ENCODE measurements at places on chromosomes 3 and 15.

DNA sequence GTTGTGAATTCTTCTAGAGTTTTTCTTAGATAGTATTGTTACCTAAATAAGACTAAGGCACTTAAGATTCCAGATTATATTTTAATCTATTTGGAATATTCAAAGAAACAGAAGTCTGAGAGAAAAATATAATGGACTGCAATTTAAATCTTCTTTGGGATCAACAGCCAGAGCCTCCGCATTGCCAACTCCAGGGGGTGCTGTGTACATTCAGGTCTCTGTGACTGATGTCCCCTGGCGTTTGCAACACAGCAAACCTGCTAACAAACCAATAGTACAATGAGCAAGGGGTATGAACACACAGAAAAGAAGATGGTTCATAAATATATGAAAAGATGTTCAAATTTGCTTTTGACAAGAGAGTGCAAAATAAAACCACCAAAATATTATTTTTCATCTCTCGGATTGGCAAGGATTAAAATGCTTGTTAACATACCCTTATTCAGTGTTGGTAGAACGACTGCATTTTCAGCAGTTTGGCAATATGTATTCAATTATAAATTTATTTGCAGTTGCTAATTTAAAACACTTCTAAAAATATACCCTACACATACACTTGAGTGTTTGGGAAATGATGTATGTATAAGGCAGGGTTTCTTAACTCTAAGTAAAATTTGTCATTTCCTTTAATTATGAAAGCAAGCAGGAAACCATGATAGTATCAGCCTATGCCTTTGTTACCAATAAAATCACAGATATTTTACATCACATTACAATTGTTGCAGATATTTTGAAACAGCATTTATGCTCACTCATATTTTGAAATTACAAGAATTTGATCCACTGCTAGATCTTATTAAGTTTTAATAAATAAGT lies 16.1 kb upstream of the TM4SF1 start:
- DNase-seq: no peak

GRCh38 chr3:8371085-8371551 lies 130.5 kb upstream of the LMCD1 start:
- no peak for DNase-seq

- no peak for DNase-seq
Observed at GRCh38 chr15:87881026-87881425, 375.5 kb downstream of the NTRK3 start.

DNA sequence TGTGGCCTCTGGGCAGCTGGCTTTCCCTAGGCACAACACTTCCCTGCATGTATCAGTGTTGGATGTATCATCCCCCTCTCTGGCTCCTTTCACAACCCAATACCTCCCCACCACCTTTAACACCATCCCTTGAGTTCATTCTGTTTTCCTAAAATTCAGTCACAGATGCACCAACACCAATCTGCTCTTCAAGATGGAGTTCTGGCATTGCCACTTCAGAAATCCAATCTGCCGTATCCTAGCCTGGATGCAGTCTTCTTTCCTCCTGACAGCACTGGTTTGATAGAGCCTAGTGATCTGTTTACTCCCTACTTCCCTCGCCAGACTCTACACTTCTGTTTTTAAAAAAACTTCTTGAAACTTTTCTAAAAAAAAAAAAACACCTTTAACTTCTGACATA lies 21.7 kb downstream of the PXYLP1 start:
- DNase-seq: no peak
